Posterior cingulate gyrus (tissue), 11 donors: ENCODE measurements at places on chromosomes 12 and 14.

GRCh38 chr14:89707086-89707485, 247.4 kb downstream of the EFCAB11 start:
- no peak for DNase-seq

- peak; percentile 74 for DNase-seq
Measured at GRCh38 chr12:10211101-10211939, 1.4 kb upstream of the GABARAPL1 start.

- DNase-seq, result no peak
Measured at GRCh38 chr12:1356285-1356684, 238.1 kb downstream of the FBXL14 start.

DNA sequence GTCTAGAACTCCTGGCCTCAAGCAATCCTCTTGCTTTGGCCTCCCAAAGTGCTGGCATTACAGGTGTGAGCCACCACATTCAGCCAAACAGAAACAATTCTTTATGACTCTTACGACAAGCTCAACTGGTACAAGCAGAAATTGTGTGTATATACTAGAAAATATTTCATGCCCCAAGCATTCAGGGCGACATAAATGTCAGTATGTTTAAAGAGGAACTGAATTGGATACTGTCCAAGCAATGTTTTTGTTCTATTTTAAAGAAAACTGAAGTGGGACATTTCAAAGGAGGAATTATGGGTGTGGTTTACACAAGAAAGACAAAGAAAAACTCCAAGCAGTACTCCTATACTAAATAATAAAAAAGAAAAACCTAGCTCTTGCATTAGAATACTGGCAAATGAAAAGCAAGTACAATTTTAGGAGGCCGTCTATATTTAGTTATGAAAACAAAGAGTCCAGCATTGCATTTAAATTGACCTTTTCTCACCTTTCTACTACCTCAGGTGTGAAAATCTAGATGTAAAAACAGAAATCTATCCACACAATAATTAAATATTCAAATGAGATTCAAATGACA, 48.9 kb downstream of the PPP1R12A start:
- no peak for DNase-seq

DNA sequence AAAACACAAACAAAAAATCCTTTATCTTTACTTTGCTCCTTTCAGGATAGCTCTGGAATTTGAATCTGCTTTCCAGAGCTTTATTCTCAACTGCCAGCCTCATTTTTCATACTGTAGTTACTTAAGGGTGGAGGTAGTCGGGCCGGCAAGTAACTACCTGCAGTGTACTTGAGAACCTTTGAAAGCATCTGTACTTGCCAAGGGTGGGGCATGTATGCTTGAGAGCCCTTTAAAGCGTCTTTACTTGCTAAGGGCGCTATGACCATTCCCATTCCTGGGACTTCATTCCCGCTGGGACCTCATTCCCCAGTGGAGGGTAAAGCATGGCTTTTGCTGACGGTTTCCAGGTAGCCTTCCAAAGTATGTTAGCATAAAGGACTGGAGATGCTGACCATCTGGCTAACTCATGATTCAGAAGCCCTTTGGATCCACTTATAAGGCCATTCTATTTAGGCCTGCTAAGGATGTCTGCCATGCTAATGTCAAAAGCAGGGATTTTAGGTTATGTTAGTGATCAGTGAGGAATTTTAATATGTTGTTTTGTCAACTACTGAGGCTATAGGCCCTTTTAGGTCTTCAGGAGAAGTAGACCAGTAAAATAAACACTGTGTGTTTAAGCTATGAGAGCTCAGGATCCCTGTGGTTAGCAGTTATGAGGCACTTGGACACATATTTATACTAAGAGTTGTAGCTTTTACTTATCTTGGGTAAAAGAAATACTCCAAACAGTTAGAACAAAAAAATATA, 74.9 kb downstream of the CRADD start:
- DNase-seq, result no peak

GRCh38 chr12:32501835-32502333, 102.5 kb downstream of the FGD4 start:
- no peak for DNase-seq

DNA sequence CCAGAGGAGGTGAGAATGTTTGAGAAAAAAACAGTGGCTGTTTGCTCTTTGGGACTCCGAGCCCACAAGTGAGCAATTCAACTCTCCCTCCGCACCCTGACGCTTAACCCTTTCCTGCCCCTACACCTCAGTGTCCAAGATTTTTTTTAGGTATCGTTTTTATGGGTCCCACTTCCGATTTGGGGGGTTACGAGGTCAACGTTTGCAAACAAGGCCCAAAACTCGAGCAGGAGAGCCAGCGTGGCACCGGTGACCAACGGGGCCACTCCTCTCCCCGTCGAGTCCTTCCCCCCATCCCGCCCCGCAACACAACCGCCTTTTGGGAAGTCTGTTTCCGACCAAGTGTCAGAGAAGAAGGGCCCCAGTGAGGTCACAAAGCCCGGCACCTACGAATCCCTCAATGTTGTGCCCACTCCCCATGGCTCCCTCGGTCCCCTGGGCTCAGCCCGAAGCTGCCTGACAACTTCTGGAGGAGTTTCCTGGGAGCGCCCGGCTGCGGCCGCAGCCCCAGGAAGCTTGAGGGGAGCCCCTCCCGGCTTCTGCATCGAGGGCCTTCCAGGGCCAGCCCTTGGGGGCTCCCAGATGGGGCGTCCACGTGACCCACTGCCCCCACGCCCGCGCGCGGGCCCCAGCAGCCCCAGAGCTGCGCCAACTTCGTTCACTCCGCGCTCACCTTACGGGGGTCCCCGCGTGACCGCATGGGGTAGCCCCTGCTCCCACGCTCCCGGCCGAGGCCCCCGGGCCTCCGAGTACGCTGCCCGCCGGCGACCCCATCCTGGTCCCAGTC, 1.2 kb downstream of the CDK2AP1 start:
- DNase-seq, result peak; percentile 61

- no peak for DNase-seq
Measured at GRCh38 chr14:21072781-21073339, 2.8 kb downstream of the ARHGEF40 start.

DNA sequence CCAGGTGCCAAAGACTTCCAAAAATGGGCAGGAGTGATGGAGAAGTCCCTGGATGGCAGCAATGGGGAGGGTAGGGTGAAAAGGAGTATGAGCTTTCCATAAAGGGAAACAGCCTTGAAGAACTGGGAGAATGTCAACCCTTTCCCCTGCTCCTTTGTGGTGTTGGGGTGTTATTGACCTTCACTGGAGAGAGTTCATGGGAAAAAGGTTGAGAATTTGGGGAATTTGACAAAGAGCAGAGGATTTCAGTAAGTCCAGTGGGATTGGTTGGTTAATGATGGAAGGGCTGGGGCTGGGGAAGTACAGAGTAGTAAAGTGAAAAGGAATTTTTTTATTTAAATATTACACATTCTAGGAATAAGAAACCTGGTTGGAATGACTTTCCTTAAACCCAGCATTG, 116.6 kb downstream of the ERC1 start:
- DNase-seq, result no peak

GRCh38 chr14:33381717-33382116, 443.0 kb downstream of the NPAS3 start:
- no peak for DNase-seq

- DNase-seq, result no peak
Measured at GRCh38 chr12:28908646-28909045, 240.4 kb upstream of the FAR2 start.

DNA sequence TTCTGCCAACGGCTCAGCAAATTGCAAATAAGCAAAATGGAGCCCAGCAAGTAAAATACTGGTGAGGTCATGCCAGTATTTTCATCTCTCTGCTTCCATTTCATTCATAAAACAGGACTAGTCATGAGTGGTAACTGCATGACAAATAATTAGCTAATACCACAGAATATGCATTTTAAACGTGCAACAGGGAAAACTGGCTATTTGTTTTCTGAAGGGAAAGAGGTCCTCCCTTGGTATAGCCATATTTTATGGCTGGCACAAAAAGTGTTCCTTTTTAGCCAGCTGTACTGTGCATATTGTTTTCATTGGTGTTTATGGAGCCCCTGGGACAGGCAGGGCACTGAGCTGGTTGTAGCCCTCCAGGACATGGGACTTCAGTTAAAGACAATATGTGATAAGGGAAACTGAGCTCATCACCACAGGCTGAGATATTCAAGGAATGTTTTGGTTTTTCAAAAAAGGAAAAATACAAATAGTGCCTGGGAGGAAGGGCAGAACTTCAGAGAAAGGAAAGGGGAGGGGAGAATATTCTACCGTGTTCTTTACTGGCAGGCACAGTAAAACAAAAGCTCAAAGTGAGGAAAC, 26.1 kb upstream of the FOXN3 start:
- no peak for DNase-seq

GRCh38 chr12:105705765-105706164, 375.3 kb downstream of the C12orf75 start:
- peak; percentile 63 for DNase-seq

DNA sequence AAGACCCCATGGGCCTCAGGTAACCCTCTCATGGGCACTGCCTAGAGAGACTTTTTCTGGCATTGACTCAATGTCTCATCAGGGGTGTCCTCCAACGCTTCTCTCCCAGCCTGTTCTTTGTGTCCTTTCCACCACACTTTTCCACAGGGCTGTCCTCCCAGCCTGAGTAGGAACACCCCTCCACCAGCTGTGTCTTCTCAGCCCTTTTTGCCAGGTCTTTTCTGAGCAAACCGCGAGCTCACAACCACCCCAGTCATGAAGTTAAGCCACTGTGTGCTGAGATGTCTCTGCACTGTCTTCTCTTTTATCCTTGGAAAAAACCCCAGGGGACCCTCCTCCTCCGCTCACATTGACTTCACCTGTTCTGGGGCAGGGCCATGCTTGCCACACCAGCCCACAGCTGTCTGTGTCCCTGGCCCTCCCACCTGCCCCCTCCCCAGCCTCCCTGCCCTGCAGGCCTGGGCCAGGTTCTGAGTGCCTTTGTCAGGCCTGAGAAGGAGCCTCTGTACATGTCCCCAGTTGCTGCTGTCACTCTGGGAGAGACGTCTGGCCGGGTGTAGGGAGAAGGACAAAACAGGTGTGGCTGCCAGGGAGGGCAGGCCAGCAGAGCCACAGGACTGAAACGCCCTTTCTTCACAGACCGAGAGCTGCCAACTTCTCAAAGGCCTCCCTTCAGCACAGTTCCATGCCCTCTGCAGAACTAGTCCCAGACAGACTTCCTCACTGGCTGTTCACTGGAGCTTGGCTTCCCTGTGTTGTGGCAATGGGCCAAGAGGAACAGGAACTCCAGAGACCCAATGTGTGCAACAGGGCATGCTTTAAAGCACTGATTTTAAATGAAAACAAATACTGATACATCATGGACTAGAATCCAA, 50.5 kb upstream of the PNMA1 start:
- DNase-seq, result peak; percentile 91

GRCh38 chr14:38213001-38213400, 5.3 kb downstream of the SSTR1 start:
- no peak for DNase-seq

- no peak for DNase-seq
Measured at GRCh38 chr12:52223406-52224039, 9.5 kb upstream of the KRT7 start.

DNA sequence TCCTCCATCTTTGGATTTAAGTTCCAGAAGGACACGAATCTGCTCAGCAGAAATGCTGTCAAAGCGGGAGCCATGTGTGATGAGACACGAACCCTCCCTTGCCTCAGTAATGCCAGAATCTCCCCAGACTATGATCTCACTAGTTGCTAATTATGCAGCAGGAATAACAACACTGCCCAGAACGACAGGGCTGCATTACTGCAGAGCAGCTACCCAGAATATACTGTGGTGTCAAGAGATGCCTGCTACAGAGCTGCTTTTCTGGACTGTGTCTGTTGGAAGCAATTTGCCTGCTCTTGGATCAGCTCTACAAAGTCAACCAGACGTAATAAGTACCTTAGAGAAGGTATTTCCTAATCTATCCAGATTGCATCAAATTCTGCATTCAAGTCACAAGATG, 5.5 kb downstream of the CSRNP2 start:
- peak; percentile 33 for DNase-seq

DNA sequence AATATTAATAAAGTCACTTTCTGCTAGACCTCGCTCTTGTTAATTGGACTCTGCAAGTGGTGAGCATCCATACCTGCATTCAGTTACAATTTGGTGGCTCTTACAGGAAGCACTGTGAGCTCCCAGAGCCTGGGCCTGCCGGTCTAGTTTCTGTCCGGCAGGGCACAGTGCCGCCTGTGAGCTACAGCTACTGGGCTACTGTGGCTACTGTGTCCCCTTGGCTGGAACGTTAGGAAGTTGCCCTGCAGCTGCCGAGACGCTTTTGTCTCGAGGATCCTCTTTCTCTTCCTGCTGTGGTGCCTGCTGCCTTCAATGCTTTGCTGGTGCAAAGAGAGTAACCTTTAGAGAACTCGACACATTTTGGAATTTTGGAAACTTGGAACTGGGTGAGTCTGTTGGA, 44.6 kb upstream of the PTGDR start:
- DNase-seq, result no peak

DNA sequence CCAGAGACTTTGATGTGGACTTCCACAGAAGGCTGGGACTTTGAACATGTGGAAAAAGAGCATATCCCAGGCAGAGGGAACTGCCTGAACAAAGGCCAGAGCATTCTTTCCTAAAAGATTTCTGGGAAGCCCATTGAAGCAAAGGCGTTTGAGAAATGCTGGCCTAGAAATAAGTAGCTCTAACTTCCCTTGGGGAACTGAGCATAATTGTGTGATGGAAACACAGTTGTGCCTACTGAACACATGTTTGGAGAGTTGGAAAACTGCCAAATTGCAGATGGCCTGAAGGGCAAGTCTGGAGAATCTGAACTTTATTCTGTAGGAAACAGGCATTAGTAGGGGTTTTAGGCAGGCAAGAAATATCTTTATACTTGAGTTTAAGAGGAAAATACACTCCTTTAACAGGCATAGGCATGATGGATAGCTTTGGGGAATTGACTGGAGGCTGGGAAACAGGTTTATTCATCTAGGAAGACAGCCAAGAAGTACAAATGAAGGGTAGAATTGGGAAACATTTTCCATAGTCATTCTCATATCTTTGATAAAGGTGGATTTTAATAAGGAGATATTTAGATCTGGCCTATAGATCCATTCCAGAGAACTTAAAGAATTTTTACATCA, 134.1 kb downstream of the TPH2 start:
- DNase-seq, result no peak

GRCh38 chr12:126418400-126418799, 1353.2 kb downstream of the AACS start:
- no peak for DNase-seq

- no peak for DNase-seq
Measured at GRCh38 chr12:57750561-57751431, 1.3 kb downstream of the CDK4 start.

DNA sequence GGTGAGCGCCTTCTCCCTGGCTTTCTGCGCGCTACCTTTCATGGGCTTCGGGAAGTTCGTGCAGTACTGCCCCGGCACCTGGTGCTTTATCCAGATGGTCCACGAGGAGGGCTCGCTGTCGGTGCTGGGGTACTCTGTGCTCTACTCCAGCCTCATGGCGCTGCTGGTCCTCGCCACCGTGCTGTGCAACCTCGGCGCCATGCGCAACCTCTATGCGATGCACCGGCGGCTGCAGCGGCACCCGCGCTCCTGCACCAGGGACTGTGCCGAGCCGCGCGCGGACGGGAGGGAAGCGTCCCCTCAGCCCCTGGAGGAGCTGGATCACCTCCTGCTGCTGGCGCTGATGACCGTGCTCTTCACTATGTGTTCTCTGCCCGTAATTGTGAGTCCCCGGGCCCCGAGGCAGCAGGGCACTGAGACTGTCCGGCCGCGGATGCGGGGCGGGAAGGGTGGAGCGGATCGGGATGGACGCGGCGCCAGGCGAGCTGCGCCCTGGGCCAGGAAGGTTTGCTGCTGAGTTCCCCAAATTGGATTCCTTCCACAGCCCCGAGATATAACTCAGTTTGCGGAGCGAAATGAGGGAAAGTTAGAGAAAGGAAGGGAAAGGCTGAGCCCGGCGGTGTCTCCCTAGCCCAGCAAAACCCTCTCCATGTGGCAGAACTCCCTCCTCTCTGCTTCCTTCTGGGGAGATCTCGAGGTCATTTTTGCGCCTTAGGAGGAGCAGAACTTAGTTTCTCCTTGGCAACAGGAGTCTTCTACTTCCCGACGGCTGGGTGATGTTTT, 972 bp downstream of the PTGDR start:
- peak; percentile 86 for DNase-seq
